ENCODE measurements at places on chromosomes 2 and 18. TPM values are rescaled to one million over a fixed set of nuclear protein-coding genes. Genes with fewer than 3 reads are reported as not detected.

DNA sequence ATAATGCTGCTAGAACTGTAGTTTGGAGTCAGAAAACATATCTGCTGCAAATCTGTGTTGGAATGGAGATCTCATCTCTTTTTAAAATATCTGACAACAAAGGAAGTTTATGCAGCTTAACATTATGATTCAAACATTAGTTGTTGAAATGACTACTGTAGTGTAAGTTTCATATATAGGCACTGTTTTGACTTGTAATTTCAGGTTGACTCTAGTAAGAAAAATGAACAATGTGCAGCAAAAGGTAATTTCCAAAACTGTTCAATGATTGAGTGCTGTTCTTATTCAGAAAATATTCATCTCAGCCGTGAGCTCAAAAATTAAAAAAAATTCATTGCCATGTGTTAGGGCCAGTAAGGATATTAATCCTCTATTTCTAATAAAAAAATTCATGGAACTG, 48.5 kb downstream of the CCDC138 start:
- DNase-seq = no peak

- no peak for DNase-seq
Measured at GRCh38 chr2:176237456-176237855, 31.8 kb upstream of the MTX2 start.

GRCh38 chr2:70086838-70087701, at the start of gene PCBP1:
Gene PCBP1, plus strand, starts transcription at chr2:70087477. Its CDS starts 267 bp downstream, at chr2:70087744.
- peak; percentile 95 for DNase-seq

DNA sequence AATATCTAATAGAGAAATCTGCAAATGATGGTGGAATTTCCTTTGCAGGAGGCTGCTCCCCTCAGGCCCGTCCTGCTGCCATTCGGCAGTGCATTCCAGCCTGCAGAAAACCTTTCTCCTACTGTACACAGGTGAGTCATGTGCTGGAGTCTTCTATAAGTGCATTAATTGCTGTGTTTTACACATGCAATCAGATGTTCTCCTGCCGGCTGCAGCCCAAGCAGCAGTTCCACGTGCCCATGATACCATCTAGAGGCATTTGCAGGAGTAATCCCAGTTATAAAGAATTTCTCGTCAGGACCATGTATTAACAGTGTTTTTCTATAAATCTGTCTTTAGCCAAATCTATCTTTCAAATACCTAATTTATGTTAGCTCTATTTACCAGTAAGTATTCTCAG, 304.7 kb upstream of the HNMT start:
- no peak for DNase-seq

DNA sequence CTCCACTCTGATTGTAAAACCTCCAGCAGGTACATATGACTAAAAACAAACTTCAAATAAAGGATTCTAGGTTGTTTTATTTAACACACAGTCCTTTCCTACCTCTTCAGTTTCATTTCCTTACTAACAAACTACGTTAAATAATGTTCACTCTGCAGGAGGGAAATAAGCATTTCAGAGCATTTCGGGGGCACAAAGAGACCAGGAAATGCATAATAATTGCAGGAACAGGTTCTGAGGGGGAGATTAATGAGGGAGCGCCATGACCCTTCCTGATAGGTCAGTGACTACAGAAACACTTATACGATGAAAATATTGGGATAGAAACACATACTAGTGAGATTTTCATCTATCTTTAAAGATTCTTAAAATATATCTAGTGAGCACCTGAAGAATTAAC, 416.6 kb downstream of the NRXN1 start:
- no peak for DNase-seq

- no peak for DNase-seq
Measured at GRCh38 chr2:36708041-36708741, 11.7 kb downstream of the VIT start.

GRCh38 chr2:111662039-111662770, 221.8 kb downstream of the ANAPC1 start:
- no peak for DNase-seq

- DNase-seq = no peak
Measured at GRCh38 chr2:60097298-60097697, 456.2 kb downstream of the BCL11A start.

- no peak for DNase-seq
Measured at GRCh38 chr2:30113617-30114293, 33.1 kb upstream of the YPEL5 start.

The RNF152 gene
- 23.0 TPM for total RNA-seq

The PLGLB1 gene
- 1.6 TPM for total RNA-seq

The CMPK2 gene
- total RNA-seq = 0.31 TPM

The HRH4 gene
- not detected for total RNA-seq

The AMER3 gene
- not detected for total RNA-seq

The GDF7 gene
- not detected for total RNA-seq

The DNAH6 gene
- total RNA-seq = 2.6 TPM

Measured in neural progenitor cell (in vitro differentiated cells).